ENCODE measurements at places on chromosomes 11 and 22.
A peak's percentile ranks its signal among the peaks of the same experiment; 100 is the strongest.

DNA sequence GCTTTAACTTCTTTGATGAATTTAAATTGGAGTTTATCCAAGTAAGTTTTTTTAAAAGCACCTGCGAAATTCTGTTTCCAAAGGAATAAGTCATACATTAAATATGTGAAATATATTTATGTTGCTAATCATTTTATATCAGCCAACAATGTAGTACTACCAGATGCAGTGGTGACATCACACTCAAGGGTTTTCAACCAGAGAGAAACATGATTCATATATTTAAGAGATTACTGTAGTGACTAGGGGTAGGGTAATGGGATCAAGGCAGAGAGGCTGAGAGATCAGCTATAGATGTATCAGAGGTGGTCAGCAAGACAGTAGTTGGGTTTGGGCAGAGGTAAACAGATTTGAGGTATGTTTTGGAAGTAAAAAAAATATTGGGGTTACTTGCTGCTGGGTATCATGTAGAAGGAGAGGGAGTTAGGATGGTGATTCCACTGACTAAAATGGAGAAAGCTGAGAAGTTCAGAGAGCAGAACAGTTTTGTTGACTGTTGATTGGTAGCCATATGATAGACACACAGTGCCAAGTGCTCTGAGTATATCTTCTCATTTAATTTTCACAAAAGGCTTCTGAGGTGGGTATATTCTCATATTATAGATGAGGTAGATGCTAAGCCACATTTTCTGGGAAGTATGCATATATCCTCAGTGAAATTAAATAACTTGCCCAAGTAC is 39.4 kb downstream of the CEP57 start:
- no peak for DNase-seq

DNA sequence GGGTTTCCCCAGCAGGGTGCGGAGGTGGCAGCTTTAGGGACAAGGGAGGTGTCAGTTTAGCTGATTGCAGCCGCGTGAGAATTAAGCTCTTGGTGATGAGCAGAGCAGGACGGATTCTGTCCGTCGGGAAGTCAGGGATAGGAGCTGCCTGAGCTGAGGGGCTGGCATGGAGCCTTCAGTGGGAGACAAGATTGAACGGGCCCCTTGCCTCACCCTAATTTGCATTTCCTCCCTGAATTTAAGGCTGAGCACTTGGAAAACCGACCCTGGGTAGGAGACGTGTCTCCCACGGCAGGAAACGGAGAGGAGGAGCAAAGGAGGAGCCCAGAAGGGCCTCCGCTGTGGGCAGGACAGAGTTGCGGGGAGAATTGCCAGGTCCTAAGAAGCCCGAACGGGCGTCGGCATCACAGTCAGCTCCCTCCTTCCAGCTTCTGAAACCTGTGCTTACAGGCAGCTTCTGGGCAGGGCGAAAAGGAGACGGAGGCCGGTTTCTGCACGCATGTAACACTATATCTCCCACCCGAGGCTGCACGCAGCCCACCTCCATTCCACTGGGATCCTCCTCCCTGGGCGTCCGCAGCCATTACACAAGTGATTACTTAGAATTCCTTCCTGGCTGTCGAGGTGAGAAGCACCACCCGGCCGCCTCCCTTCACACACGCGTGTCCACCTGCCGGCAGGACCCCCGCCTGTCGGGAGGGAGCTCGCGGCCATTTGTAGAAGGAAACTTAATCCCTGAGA is 345.8 kb downstream of the BRD1 start:
- DNase-seq = no peak

DNA sequence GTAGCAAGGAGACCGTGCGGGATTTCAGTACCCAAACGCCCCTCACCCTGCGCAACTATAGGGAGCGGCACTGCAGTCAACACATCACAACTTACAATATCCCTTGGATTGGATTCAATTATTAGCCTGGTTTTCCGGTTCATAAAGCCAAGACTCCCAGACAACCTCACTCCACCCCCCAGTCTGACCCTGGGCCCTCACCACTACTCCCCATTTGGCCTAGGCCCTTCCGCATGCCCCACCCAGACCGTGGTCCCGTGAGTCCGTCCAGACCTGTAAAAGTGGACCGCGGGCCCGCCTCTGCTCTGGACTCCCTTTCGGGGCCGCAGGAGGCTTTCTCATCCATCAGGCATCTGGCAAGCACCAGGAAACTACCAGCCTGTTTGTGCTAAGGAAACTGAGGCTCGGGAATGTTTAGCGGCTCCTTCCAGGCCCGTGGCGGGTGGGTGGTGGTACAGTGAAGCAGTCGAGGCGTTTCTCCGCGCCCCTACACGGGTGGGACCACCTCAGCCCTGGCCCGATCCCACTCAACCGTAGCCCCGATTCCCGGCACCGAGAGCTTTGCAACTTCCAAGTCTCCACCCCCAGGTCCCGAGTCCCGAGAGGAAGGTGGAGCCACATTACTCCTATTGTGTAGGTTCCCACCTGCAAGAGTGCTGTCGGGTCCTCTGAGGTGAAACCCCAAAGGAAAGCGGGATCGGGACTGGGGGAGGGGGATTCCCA is 679 bp upstream of the DPP3 start:
- DNase-seq = peak; percentile 78

DNA sequence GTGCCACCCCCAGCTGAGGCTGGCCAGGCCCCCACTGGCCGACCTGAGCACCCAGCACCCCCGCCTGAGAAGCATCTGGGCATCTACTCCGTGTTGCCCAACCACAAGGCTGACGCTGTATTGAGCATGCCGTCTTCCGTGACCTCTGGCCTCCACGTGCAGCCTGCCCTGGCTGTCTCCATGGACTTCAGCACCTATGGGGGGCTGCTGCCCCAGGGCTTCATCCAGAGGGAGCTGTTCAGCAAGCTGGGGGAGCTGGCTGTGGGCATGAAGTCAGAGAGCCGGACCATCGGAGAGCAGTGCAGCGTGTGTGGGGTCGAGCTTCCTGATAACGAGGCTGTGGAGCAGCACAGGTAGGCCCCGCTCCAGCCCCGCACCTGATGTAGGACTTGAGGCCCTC is 4.7 kb downstream of the ZBTB16 start:
- peak; percentile 62 for DNase-seq

GRCh38 chr11:94150704-94151685 is 22.4 kb downstream of the PANX1 start:
- DNase-seq = no peak

DNA sequence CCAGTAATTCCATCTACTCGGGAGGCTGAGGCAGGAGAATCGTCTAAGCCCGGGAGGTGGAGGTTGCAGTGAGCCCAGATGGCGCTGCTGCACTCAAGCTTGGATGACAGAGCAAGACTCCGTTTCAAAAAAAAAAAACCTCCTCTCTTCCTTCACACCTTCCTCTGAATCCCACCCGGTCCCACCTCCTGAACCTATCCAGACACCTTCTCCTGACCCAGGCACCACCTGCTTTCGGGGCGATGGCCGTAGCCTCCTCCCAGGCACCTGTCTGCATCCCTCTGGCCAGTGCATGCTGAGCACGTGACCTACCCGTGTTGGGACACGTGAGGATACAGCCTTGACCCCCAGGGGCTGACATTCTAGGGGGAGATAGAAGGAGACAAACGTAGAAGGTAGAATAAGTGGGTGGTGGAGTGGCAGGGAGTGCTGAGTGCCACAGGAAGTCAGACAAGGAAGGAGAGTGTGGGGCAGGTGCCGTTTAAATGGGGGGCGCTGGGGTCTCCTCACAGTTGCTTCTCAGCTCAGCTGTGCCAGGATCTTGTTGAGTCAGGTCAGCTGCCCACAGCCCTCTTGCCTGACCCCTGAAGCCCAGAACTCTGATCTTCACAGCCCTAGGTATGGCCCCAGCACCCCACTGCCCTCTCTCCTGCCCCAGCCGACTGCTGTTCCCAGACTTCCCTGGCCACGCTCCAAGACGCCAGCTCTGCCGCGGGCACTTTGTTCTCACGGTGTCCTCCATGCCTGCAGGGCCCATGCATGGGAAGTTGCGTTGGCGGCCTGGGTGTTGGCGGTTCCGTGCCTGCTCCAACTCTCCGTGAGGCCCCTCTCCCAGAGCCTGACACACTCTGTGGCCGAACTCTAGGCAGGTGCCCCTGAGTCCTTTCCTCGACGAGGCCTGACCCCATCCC is 1.2 kb upstream of the MIOX start:
- DNase-seq = no peak

DNA sequence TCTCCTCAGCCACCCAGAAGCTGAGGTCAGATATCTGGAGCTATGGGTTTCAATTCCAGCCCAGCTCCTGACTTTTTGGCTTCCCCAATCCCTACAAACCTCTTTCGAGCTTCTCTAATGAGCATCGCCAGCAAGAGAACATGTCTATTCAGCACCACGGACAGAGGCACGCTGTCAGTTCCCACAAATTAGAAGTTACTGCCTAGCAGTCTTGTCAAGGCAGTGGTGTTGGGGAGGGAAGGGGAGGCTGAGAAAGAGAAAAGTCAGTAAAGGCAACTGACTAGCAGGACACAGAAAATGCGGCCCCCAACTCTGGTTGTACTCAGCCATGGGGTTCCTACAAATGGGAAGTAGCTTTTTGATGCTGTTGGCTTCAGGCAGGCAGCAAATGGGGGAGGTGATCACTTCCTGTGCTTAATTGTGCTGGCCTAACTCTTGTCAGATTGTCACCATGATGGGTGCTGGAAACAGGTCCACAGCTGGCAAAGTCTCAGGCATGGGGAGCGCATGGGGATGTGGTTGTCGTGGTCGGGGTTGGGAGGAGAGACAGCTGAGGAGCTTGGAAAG is 205.9 kb downstream of the ST3GAL4 start:
- peak; percentile 32 for DNase-seq

DNA sequence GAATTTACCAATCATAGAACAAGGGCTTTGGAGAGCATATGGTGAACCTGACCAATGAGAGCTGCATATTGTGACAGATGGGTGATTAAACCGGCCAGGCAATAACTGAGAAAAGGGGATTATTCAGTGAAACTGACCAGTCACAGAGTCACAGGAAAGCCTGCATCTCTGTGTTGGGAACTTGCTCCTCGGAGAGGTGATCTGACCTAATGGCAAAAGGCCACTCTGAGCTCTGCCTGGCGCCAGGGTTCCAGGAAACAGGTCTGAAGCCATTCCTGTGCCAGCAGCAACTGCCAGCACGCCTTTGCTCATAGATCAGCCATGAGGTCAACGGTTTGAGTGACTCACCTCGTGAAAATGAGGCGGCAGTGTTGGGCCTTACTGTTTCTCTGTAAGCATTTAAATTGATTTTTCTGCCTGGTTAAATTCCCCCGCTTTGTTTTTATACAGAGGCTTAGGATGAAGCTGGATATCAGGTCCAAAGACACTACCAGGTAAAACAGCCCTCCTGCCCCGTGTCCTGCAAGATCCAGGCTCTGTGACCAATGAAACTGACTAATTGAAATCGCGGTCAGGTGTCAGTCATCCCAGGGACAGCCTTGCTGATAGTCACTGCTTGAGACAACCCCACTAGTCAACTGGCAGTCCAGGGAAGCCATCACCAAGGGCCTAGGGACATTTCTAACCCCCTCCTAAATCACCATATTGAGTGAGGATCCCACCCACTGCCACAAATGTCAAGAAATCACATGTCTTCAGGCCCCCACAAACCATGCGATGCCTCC is 35.8 kb upstream of the MYOD1 start:
- DNase-seq = no peak

DNA sequence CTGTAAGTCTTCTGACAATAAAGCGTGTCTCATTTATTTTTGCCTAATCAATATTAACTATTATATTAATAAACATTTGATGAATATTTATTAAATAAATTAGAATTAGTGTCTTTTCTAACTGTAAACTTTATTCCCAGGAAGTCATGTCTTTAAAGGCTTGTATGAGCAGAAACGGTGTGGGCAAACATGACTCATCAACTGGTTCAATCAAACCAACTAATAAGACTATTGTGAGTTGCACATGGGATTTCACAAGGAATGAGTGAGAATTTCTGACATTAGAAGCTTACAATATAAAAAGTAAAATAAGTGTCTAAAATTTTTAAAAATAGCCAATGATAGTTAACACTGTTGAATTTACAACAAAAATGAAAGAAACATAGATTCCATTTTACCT is 259.2 kb upstream of the CTSC start:
- no peak for DNase-seq

DNA sequence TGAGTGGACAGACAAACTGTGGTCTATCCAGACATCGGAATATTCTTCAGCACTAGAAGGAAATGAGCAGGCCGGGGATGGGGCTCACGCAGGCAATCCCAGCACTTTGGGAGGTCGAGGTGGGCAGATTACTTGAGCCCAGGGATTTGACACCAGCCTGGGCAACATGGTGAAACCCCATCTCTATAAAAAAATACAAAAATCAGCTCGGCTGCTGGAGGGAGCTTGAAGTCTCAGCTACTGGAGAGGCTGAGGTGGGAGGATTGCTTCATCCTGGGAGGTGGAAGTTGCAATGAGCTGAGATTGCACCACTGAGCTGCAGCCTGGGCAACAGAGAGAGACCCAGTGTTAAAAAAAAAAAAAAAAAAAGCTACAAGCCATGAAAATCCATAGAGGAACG is 8.0 kb upstream of the CTSD start:
- peak; percentile 35 for DNase-seq

DNA sequence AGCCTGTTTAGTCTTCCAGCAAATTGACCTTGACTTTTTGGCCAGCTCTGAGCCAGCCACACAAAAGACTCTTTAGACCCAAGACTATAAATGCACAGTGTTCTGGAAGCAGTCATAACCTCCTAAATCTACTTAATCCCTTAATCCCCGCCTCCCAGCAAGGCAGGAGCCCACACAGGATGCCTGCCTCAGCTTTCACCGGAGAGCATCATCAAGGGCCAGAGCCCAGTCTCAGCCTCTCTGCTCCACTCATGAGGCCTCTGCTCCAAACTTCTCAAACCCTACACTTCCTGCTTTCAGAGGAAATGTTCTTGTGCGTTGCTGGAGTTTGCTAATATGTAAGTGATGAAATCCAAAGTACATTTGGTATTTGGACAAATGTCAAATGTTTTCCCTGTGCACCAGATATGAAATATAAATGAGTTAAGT is 57.9 kb upstream of the FSHB start:
- DNase-seq = no peak

DNA sequence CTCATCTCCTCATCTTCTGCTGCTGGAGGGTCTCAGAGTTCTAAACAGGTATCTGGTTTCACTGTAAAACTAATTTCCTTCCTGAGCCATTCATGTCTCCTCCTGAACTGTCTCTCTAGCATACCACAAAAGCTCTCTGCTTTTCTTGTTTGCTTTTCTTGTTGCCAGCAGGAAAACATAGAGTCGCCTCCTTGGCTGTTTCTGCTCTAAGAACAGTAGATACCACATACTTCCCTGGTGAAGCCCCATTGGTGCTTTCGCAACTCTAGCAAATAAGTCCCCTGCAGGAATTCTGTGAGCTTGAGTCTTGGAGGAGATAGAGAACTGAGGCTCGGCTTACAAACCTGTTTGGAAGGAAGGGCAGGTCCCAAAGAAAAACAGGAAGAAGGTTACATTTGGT is 7.0 kb downstream of the DIXDC1 start:
- no peak for DNase-seq
